Neural crest cell (in vitro differentiated cells): ENCODE measurements at places on chromosomes 7 and 10. TPM values are rescaled to one million over a fixed set of nuclear protein-coding genes. Genes with fewer than 3 reads are reported as not detected.

Gene CELF2
- total RNA-seq: 77.6 and 82.8 TPM in 2 replicates

Gene TACR2
- not detected in 2 replicates for total RNA-seq

Gene SPDYE1
- not detected in 2 replicates for total RNA-seq

Gene ASZ1
- not detected in 2 replicates for total RNA-seq

Gene AS3MT
- 10.4 and 11.2 TPM in 2 replicates for total RNA-seq

Gene LAMB1
- total RNA-seq: 127 and 131 TPM in 2 replicates

Gene RASSF4
- total RNA-seq: 16.4 and 18.6 TPM in 2 replicates

Gene CTAGE15
- not detected in 2 replicates for total RNA-seq

Gene RBP3
- not detected in 2 replicates for total RNA-seq

Gene STEAP4
- total RNA-seq: not detected in 2 replicates

Gene EBLN1
- total RNA-seq: not detected in 2 replicates

Gene PTF1A
- total RNA-seq: 0.16 TPM in 1 of 2 replicates, not detected in the other

Gene LRIT1
- not detected in 2 replicates for total RNA-seq

DNA sequence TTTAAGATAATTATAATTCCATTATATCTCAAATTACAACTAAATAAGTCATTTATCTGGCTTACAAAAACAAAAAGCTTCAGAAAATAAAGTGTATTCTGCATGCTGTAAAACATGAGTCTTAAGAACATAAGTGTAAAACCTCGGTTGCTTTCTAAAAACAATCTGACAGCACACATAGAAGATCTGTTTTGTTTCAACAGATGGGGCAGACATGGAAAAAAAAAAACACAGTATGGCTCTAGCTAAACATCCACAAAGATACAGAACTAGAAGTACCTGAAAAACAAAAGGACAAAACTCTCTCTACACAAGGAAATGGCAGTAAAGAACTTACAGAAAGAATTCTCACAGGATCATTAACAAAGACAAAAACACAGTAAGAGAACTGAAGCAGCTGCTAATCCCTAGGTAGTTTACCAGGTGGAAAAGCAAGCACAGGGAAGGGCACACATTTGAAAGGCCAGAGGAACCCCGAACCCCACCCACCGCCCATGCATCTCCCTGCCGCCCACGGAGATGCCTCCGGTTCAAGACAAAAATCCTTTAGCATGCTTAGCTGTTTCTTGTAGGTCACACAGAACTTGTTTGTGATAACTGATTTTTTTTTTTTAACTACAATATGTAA, 42.5 kb downstream of the DLD start:
- no peak for DNase-seq

DNA sequence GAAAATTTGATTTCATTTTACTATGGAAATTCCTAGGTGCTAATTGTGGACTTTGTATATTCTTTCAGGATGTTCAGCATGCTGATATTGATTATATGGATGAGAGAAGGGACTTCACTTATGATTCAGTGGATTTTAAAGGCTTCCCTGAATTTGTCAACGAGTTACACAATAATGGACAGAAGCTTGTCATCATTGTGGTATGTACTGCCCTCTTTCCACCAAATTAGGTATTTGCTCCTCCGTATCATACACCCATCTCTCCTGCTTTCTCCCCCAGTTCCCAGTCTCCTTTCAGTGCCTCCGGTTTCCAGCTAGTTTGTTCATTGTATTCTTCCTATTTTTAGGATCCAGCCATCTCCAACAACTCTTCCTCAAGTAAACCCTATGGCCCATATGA, 34.6 kb downstream of the MGAM start:
- DNase-seq: no peak

DNA sequence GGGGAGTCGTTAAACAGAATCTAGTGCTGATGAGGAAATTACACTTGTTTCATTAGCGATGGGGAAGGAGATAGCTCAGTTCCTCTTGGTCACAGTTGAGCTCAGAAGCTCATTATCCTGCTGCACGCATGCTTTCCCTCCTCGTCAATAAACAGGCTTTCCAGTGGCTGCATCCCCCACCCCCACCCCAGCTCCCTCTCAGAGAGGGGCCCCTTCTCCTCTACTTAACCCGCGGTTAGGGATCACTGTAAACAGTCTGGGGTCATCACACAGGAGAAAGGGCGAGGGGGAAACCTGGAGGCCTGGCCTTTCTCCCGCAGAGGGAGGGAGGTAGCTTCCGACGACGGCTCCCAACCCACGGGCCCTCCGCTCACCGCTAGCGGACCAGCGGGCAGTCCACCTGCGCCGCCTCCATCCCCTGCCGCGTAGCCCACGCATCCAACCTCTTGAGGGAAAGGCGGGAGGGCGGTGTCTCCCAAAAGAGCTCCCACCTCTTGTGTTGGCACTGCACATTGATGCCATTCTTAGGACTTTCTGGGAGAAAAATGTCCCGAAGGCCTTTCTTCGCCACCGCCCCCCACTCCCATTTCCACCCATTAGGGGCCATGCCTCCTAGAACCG, 80.8 kb downstream of the PAX2 start:
- DNase-seq: no peak

DNA sequence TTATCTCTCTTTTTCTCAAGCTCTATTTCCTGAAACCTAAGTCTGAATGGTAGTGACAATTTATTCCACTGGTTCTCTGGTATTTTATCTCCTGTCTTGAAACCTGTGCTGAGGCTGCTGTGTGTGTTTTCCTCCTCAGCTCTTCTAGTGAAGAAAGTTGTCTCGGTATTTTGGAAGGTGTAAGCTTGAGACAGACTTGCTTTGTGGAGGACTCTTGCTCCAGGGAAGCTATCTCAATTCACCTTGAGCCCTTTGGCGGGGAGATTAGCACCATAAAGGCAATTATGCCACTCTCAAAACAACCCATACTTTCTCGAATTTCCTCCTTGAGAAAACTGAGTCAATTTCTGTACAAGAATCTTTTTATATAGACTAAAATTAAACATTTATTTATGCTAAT, 141.6 kb downstream of the THSD7A start:
- DNase-seq: no peak

DNA sequence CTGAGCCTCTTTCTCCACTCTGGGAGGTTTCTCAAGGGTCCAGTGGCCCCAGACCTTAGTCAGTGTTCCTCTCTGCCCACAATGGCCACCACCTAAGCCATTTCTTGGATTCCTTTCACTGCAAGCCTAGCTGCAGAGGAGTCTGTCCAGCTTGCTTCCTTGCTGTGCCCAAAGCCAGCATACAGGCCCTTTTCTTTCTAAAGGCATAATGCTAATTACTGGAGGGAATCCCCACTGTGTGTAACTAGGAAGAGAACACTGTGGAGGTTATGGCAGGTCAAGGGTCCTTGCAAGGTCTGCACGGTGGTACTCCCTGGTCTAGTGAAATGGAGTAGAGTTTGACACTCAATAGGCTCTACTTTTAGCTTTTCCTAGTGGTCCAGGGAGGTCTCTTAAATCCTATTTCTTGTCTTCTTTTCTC, 70.4 kb upstream of the CC2D2B start:
- no peak for DNase-seq

DNA sequence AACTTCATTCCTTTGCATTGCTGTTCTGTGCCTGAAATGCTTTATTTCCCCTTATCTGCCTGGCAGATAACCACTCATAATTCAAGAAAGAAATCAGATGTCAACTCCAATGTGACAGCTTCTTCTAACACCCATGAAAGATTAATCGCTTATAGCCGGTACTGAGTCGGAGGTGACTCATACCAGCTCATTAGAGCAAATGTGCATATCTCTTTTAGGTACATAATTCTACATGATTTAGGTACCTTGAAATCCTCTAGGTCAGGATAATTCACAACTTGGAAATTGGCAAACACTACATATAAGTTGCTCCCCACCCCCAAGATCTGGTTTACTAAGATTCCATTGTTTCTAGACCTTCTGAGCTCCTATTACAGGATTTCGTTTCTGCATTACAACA, 554.4 kb upstream of the SORCS1 start:
- no peak for DNase-seq

DNA sequence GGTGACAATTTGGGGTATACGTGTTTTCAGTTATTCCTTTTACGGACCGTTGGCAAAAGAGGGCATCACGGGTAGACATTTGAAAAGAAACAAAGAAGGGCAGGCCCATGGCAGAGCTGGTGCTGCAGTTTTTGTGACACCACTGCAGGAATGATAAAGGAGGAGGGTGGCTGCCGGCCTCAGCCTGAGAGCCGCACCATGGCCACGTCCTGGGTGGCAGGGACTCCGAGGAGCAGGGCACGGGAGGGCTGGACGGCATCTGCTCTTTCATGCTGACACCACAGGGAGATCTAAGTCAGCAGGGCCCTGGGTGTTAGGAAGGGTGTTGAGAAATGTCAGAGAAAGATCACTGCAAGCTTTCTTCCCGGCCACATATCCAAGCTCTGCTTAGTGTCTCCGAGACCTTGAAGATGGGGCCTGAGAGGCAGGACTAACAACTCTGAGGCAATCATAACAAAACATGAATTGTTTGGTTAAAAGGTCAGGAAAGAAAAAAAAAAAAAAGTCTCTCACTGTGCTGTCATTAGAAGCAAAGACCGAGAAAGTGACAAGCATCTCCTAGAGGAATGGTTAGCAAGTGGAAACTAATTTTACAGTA, 36.6 kb downstream of the INSYN2A start:
- no peak for DNase-seq

- no peak for DNase-seq
Measured at GRCh38 chr7:16040346-16040745, 353.9 kb upstream of the MEOX2 start.

DNA sequence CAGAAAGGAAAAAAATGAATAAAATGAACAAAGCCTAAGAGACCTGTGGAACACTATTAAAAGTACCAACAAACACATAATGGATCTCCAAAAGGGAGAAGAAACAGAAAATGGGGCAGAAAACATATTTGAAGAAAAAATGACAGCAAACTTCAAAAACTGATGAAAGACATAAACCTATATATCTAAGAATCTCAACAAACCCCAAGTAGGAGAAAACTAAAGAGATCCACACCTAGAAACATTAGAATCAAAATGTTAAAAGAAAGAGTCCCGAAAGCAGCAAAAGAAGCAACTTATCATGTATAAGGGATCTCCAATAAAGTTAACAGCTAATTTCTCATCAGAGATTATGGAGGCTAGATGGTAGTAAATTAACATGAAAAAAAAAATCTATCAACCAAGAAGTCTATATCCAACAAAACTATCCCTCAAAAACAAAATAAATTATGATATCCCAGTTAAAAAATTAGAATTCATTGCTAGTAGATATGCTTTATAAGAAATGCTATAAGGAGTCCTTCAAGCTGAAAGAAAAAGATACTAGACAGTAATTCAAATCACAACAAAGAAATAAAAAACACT, 68.0 kb downstream of the DNAJC1 start:
- DNase-seq: no peak

- no peak for DNase-seq
Measured at GRCh38 chr10:101538446-101538845, 49.6 kb downstream of the POLL start.

DNA sequence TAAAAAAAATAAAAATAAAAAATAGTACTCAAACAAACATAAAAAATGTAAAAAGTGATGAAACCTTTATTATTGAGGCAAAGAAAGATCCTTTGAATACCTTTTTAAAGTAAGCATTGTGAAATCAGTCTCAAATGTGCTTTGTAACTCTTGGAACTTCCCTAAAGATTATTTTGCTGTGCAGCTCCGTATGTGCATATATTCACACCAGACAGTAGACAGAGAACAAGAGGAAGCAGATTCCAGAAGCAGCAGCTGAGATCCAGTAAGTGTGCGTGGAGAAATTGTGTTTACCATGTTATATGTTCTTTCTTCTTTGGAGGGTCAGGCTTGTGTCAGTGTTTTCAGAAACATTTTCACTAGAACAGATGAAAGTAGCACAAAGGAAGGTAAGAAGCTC, 324.9 kb downstream of the AGMO start:
- DNase-seq: no peak

DNA sequence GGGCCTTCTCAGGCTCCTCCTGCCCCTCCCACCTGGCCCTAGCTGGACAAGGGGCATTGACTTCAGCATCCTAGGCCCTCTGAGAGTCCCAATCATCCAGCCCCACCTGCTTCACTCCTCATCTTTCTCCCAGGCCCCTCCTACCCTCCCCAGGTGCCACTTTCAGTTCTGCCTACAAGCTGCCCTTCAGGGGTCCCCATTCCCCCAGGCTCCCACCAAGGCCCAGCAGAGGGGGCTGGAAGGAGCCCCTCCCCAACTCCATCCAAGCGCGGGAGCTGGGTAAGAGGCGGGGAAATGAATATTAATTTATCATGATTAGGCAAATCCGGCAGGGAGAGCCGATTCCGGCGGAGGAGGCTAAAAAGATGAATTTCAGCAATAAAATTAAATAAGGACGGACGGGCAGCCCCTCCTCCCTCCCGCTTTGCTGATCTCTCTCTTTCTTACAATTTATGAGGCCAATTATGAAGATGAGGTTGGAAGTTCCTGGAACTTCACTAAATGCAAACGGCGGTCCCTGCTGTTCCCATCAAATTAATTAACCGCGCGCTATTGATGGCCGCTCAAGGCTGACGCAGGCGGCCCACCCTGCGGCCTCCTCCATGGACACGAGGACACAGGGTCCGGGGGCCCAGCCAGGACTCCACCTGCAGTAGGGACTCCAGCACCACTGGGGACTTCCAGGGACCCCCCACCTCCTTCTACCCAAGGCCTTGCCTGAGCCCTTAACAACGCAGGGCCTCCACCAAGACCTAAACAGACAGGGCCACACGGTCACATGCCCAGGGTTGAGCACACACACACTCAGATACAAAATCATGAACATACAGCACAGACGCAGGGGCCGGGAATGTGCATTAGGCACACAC, 13.9 kb downstream of the POLL start:
- DNase-seq: no peak

DNA sequence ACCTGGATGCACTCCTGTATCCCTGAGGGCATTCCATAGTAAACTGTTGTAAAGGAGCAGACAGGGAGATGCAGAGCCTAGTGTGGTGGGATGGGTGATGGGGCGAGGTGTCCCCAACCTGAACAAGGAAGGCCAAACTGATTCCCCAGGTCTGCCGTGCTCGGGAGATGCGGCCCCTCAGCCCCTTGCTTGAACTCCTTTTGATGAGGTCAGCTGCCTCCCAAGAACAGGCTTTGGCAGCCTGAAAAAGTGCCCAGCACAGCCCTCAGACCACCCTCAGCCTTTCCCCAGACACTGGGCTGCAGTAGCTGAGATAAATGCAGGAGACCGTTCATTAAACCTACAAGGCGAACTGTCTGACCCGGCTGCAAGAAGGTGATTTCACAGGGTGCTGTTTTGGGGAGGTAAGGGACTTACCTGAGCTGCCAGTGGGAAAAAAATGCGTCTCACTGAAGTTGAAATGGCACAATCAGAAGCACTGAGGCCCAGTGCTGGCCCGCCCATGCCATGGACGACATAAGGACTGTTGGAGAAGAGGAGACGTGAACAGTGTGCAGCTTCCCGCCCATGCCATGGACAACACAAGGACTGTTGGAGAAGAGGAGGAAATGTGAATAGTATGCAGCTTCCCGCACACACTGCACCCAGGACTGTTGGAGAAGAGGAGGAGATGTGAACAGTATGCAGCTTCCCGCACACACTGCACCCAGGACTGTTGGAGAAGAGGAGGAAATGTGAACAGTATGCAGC, 148.4 kb upstream of the FAM20C start:
- DNase-seq: peak; percentile 0

- DNase-seq: no peak
Measured at GRCh38 chr10:129883626-129884397, 80.3 kb downstream of the EBF3 start.
